Cortex of kidney (tissue), 1 donor: ENCODE measurements at places on chromosomes 5 and 9.

DNA sequence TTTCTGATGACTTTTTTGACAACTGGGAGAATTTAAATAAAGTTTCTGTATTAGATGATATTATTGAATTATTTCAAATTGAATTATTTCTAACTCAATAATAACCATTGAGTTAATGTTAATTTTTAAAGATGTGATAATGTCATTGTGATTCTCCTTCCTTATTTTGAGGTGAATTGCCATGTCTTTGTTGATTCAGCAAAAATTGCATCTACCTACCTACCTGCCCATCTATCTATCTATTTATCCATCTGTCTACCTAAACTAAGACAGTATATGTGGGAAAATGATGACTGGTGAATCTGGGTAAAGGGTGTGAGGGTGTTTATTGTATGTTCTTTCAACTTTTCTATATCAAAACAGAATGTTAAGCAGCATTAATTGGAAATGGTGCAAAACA is 75.0 kb downstream of the G3BP1 start:
- no peak for DNase-seq

DNA sequence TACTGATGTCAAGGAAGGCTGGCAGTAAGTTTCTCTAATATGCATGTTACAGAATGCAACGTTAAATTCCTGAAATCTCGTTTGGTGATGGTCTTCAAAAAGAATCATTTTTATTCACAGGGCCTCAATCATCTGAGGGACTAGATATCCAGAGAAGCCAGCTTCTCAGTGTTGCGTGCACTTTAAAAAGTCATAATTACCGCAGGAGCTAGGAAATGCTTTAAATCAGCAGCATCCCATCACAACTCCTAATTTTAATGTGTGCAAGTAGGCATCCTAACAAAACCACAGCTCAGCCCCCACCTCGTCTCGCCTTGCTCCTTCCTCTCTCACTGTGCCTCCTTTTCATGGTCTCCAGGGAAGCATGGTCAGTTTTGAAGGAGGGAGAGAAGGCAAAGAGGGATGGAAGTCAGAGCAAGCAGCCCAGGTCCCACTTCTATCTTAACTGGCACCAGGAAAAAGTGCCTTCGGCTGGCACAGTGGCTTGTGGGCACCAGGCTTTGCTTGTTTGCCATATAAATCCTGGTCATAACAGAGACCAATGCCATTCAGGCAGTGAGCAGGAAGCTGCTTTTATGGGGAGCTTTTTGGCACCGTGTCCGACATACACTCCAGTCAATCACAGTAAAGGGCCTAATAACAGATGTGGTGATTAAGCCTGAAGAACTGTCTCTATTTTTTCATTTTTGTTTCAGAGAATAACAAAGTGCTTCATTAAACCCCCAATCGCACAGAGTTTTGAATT is 21.4 kb downstream of the MEGF10 start:
- DNase-seq: no peak

- no peak for DNase-seq
Observed at GRCh38 chr9:35749515-35750255, 598 bp downstream of the RGP1 start.

DNA sequence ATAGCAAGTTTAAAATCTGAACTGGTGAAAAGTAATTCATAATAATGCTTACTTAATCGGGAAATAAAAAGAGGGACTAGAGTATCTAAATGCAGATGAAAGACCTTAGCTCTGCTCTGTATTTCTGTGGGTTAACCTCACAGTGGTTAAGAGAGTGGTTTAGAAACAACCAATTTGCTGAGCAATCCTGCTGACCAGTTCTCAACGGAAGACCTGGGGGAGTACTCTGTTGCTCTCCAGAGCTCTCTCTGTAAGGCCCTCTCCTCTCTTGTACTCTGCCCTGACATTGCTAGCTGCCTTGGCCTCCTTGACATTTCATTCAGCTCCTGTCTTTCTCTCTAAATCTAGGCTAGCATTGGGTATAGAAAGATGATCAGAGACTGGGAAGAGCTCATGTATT is 1186.6 kb upstream of the SEMA6A start:
- no peak for DNase-seq

DNA sequence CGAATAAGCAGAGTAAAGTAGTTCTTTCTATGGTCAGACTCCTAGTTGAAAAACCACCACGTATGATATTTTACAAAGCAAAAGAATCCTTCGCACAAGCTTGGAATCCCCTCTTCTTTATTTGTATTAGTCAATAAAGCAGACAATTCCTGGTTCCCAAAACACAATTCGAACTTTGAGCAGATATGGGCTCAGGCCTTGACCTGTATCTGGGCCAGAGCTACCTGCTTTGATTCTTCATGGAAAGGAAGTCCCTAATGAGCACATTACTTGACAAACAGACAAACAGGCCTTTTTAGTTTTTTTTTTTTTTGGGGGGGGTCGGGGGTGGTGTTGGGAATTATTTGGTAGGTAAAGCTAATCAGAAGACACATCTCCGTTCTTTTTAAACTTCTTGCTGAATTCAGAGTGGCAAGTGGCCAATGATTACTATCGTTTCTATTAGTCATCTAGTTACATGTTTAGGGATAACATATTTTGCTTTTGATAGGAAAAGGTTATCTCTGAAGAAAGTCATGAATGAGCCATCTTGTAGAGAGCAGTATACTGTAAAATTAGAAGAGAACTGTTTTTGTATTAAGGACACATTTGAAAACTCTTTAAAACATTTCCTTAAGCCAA is 116.6 kb upstream of the HMHB1 start:
- no peak for DNase-seq

GRCh38 chr5:56838409-56839039 is 23.2 kb downstream of the MAP3K1 start:
- no peak for DNase-seq

GRCh38 chr5:166772770-166773169 is 1518.7 kb upstream of the WWC1 start:
- DNase-seq: no peak

DNA sequence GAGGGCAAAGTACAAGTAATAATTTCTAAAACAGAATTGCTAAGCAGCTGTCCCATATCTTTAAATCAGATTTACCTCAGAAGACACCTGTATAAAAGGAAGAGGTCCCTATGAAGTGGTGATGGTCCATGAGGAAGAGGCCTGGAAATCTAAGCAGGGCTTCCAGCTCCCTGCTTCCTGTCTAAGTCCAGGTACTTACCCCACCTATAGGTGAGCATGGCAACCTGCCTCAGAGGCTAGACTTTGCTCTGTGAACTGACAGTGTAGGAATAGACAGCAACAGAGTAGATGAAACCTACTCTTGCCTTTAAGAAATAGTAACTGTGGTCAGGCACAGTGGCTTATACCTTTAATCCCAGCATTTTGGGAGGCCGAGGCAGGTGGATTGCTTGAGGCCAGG is 55.8 kb upstream of the ARRDC3 start:
- no peak for DNase-seq

- DNase-seq: no peak
Observed at GRCh38 chr5:122565331-122565730, 209.5 kb upstream of the SNX2 start.

GRCh38 chr9:91736898-91737601 is 213.0 kb downstream of the ROR2 start:
- DNase-seq: no peak

- no peak for DNase-seq
Observed at GRCh38 chr5:135194573-135195269, 160.7 kb upstream of the PITX1 start.

DNA sequence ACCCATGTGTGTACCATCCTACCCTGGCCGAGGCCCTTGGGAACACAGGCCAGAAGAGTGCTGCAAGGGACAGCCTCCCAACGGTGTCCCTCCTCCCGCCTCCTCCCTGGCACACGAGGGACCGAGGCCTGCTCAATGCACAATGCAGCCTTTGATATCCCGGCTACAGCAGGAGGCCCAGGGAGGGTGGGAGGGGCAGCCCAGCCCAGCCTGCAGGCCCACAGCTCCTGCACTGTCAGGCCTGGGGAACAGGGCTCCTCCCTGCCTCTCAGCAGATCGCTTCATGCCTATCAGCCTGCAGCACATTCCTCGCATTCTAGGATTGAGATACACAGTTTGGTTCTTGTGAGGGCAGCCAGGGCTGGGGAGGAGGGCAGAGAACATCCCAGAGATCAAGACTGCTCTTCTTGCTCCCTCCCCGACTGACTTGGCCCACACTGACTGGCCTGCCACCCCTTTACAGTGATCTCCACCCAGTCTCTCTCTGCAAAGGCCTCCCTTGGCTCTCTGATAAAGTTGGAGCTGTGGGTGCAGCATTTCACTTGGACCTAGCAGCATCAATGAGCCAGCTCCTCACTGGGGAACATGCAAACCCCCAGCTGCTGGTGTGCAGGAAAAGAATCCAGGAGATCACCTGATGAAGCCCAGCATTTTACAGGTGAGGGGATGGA is at the start of gene SH3TC2:
SH3TC2 (minus strand) TSS at position 46 of the 671 bp plus-strand sequence; CDS start at position 6, 40 bp downstream.
- DNase-seq: no peak

DNA sequence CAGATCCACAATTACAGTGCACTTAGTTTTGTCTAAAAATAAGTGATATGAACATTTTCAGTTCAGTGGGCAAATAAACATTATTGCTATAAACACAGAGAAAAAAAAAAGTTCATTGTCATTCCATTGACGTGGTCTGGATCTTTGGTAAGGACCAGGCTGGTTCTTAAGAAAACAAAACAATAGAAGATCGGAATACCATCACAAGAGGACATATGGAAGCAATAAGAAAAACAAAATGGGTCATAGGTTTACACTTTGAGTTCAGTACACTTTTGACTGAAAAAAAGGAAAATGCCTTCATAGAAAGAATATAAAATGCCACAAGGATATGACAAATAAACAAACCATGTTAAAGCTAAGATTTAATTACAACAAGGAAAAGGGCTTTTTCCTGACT is 289.5 kb upstream of the TYRP1 start:
- no peak for DNase-seq

DNA sequence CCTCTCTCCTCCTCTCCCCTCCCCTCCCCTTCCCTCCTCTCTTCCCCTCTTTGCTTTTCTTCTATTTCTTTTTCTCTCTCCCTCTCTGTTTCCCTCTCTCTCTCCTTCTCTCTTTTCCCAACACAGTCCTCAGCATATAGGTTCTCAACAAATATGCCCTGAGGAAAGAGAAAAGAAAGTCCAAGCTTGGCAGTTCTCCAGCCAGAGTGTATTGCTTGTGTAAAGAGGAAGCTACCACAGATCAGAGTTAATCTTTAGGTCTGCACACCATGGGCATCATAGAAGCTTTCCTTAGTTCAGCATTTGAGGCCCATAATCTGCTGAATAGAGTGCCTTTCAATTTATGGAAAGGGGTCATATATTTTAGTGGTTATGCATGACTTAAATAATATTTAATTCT is 382.8 kb upstream of the WWC1 start:
- no peak for DNase-seq

GRCh38 chr9:105979290-105979689 is 284.9 kb downstream of the TMEM38B start:
- DNase-seq: no peak

GRCh38 chr5:147439254-147439653 is 70.6 kb downstream of the DPYSL3 start:
- no peak for DNase-seq

DNA sequence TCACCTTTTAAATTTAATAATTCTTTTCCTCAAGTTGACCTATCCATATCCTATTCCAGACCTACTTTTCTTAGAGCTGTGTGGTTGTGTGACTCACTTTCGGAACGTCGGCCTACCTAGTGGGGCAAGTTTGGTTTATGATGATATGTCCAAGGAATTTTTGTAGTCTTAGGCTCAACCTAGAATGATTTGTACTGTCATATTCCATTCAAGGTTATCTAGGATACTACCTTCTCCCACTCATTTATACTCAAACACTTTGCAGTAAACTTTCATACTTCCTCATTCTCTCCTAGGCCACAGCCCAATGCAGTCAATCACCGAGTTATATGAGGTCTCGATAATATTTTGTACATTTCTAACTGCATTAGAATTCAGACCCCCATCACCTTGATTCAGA is 61.9 kb downstream of the PIK3R1 start:
- no peak for DNase-seq
